ENCODE measurements at places on chromosomes 11 and 22.
A peak's percentile ranks its signal among the peaks of the same experiment; 100 is the strongest.

DNA sequence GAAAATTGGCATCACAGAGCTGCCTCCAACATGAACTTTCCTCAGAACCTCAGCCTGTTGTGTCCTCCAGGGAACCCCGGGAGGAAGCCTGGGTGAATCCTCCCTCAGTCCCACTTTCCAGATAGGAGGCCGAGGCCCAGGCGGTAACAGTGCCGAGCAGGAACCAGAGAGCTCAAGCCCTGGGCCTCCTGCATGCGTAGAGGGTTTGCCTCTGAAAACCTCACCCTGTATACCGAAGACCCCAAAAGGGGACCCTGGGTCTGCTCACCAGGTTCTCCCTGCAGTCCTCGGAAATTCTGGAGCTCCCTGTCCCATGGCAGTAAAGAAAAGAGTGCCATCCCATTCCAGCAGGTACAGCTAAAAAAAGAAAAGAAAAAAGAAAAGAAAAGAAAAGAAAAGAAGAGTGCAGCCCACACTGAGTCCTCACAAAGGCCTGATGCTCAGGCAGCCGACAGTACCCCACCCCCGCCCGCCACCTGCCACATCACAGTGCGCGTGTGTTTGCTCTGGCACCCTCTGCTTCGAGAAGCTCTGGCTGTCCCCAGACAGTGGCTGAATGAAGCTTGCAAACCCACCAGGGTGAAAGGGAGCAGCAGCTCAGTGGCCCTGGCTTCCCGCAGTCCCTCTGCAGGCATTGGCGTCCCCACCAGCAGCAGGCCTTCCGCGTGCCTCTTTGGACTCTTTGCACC, 28.4 kb upstream of the FADD start:
- no peak for DNase-seq

DNA sequence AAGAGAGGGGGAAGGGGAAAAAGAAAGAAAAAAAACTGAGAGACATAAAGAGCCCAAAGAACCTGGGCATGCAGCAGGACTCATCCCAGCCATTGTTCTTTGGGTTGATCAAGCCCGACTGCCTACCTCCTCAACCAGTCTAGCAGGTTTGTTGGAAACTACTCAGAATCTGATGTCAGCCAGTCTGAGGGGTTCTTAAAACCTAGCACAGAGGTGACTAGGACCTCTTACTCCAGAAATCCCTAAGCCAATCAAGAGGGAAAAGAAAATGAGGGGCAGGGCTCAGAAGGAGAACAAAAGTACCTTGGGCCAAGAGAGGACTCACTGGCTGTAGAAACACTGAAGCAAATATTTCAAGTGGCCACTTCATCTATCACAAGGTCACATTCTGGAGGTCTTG, 228.0 kb downstream of the AASDHPPT start:
- no peak for DNase-seq

GRCh38 chr11:134519390-134519750, 107.3 kb upstream of the B3GAT1 start:
- DNase-seq, result no peak

GRCh38 chr11:34613552-34614056, 7.3 kb upstream of the EHF start:
- no peak for DNase-seq

- no peak for DNase-seq
These were observed 1375.6 kb upstream of the TENM4 start for GRCh38 chr11:80816454-80816847.

DNA sequence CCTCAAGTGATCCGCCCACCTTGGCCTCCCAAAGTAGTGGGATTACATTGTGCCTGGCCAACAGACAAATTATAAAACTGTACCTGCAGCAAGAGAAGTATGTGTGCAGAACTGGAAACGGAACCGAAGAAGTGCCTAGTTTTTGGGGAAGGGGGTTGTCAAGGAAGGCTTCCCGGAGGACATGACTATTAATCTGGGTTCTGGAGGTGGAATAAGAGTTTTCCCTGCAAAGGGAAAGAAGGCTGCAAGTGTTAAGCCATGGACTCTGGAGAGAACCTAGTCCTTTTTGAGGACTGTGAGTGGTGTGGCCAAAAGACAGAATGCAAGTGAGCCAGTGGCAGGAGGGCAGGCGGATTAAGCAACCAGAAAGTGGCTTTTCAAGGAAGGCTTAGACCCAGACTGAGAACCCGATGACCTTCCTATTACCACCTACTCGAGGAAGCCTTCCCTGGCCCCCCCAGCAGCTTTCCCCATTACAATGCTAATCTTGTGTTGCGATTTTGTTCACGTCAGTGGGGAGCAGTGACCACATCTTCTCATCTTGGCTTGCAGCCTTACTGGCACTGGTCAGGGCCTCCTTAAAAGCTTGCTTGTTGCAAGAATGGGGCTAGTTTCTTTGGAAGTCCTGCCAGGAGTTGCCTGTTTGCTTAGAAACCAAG, 5.7 kb upstream of the SEPTIN3 start:
- no peak for DNase-seq

GRCh38 chr22:20552443-20553401, 45.3 kb downstream of the MED15 start:
- DNase-seq, result peak; percentile 54

GRCh38 chr11:134487696-134488095, 75.7 kb upstream of the B3GAT1 start:
- DNase-seq, result no peak

DNA sequence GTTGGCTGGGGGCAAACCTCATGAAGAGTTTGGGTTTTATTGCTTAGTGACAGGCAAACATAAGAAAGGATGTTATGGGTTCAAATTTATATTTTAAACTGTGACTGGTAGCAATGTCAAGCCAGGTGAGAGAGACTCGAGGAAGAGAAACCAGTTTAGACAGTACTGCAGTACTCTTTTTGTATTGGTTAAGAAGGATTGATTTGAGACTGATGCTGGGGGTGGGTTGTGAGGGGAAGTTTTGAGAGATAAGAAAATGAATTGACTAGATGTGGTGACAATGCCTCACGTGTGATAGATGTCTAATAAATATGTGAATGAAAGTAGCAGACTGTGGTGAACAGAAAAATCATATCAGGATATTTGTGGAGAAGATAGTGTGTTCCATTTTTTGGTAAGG, 142.4 kb downstream of the DDX10 start:
- no peak for DNase-seq

DNA sequence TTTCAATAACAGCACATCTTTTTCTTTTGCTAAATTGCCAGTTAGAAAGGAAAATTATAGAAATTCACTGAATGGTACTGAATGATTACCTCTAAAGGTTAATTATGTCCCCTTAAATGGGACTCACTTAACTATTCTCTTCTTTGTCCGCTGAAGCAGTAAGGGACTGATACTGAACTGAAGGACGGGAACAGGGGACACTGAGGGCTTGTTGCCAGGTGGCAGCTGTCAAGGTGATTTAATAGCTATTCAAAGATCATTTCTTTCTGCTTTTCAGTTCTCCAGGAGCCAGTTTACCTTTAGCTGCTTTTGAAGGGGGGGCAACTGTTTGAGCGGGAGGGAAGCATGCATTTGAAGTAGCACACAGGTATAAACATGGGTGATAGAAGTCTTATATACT, 325.4 kb upstream of the CCDC90B start:
- no peak for DNase-seq

DNA sequence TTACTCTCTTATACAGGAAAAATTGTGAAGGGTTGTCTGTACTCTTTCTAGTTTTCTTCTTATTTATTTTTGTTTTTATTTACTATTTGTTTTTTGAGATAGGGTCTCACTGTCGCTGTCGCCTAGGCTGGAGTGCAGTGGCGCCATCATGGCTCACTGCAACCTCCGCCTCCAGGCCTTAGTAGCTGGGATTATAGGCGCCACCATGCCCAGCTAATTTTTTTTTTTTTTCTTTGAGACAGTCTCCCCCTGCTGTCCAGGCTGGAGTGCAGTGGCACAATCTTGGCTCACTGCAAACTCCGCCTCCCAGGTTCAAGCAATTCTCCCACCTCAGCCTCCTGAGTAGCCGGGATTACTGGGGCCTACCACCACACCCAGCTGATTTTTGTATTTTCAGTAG, 18.4 kb downstream of the CUL5 start:
- no peak for DNase-seq

DNA sequence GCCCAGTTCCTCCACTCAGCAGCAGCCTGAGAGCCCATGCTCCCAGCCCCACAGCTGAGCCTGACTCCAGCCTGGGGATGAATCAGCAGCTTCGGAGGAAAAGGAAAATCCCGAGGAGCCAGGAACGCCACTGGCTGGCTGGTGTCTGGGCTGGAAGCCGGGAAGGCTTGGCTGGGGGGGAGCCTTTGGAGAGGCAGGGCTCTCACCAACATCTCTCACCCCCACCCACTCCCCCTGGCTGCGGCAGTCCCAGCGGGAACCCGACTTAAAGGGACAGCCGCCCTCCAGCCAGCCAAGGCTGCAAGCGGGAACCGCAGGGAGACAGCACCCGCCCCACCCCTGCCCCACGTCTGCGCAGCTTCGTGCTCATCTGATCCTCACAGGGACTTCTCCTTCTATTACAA, 28.4 kb downstream of the KIAA0930 start:
- peak; percentile 79 for DNase-seq

- DNase-seq, result no peak
These were observed 1.1 kb upstream of the DBX1 start for GRCh38 chr11:20161230-20161918.

- DNase-seq, result peak; percentile 96
These were observed 12.7 kb downstream of the MYO18B start for GRCh38 chr22:25754527-25755202.

DNA sequence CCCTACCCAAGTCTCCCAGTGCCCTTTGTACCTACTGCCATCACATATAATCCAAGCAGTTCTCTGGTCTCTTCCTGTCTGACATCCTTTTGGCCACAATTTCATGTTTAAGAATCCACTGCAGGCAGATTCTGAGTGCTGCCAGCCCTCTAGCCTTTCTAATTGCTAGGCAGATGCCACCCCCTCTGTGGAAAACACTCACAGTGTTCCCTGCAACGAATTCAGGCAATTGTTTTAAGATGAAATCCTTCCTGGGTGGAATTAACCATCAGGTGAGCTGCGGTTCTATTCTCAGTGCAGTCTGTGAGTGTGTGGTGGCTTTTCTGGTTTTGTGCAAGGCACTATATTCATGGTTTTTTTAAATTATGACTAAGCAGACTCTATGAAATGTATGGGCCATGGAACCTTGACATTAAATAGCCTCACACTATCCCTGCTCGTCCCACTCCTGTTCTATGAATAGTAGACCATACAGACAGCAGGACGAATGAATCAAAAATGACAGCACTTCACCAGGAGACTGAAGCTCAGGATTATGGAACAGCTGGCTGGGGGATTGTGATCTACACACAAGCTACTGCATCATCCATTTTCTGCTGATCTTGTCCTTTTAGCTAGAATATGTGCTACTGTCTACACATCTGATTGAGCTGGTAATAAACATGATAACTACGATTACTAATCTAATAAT, 29.8 kb upstream of the BMAL1 start:
- no peak for DNase-seq
